ENCODE measurements at places on chromosomes 5 and 9.

- no peak for DNase-seq
Observed at GRCh38 chr9:108434502-108434901, 421.3 kb downstream of the ACTL7B start.

DNA sequence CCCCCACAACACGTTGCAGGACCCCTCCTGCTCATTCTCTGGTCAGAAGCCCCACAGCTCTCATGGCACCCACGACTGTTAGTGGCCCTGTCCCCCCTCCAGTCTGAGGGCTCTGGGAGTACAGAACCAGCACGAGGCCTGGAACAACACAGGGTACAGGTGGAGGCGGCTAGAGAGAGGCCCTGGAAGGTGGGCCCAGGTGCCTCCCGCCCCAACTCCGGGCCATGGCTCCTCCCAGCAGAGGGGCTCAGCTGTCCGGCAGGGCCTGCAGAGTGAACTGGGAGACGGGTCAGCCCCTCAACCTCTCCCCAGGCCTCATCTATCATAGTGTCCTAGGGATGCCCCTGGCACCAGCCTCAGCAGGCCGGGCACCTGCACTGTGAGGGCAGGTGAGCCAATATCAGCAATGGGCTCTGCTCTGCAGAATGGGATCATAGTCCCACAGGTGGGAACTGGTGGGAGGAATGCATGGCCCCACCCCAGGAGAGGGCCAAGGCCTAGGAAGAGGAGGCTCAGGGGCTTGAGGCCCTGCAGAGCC, 58.6 kb downstream of the BARX1 start:
- DNase-seq, result no peak

DNA sequence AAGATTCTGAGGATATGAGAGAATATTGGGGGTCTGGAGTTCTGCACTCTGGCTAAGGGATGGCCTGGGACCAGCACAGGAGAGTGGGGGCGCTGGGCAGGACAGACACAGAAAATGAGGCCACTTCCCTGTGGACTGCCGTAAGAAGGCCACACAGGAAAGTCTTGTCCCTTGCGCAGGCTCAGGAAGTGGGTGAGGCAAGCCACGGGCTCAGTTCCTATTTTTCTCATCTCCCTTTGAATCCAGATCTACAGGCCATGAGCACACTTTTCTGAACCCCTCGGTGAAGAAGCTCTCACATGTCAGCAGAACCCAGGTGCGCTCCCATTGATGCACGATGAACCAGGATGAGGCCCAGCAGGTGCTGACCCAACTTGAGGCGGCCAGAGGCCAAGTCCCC, 207.4 kb downstream of the AGTPBP1 start:
- DNase-seq, result no peak

DNA sequence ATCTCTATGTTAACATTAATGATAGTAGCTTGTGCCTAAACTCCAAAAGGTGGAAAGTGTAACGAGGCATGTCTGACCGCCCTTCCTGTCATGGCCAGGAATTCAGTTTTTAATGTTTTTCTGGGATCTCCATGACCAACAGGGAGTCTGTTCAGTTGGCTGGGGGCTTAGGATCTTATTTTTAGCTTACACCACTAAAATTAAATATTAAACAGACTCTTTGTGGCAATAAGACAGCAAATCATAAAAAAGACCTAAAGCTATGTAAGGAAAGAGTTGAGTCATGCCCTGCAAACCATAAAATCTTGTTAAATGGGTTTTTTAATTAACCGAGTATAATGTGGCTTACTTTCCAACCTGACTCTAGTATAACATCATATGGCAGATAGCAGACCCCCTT, 247.8 kb downstream of the DIRAS2 start:
- no peak for DNase-seq

DNA sequence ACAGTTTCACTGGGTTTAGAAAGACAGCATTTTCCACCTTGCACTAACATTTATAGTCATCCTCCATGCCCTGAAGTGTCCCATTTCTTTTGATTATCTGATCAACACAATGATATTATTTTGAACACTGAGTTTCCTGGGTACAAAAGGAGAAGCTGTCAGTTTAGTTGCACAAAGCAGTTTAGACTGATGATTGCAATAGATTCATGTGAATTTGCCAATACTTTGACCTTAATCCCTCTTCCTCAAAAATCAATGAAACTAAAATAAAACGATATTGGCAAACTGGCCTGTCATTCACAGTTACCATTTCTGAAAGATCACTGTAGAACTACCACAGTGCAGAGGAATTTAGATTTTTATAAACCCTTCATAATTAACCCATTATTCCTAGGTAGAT, 34.2 kb upstream of the RASGRF2 start:
- no peak for DNase-seq

All from stimulated activated CD4-positive, alpha-beta T cell treated with anti-CD3 and anti-CD28 coated beads, Interleukin-1b, Interleukin-23, amount 100 ng/mL, for 48 hours (primary cell).